ENCODE measurements at places on chromosomes 1 and 21. TPM values are rescaled to one million over a fixed set of nuclear protein-coding genes. Genes with fewer than 3 reads are reported as not detected.
A peak's percentile ranks its signal among the peaks of the same experiment; 100 is the strongest.

- H3K27me3 ChIP-seq: no peaks in the 10 kb centered on the region
- DNase-seq: peak; percentile 71
- H3K4me3 ChIP-seq: no peak overlapping the region
- H3K36me3 ChIP-seq: no peaks in the 10 kb centered on the region
Measured at GRCh38 chr1:244319283-244320132, 132.2 kb downstream of the ADSS2 start.

GRCh38 chr1:156748670-156749418, 2.6 kb downstream of the HDGF start:
- H3K4me3 ChIP-seq: peak overlapping the region; percentile 57
- DNase-seq: no peak
- H3K27me3 ChIP-seq: no peaks in the 10 kb centered on the region
- peak overlapping the region; percentile 77 for H3K27ac ChIP-seq

DNA sequence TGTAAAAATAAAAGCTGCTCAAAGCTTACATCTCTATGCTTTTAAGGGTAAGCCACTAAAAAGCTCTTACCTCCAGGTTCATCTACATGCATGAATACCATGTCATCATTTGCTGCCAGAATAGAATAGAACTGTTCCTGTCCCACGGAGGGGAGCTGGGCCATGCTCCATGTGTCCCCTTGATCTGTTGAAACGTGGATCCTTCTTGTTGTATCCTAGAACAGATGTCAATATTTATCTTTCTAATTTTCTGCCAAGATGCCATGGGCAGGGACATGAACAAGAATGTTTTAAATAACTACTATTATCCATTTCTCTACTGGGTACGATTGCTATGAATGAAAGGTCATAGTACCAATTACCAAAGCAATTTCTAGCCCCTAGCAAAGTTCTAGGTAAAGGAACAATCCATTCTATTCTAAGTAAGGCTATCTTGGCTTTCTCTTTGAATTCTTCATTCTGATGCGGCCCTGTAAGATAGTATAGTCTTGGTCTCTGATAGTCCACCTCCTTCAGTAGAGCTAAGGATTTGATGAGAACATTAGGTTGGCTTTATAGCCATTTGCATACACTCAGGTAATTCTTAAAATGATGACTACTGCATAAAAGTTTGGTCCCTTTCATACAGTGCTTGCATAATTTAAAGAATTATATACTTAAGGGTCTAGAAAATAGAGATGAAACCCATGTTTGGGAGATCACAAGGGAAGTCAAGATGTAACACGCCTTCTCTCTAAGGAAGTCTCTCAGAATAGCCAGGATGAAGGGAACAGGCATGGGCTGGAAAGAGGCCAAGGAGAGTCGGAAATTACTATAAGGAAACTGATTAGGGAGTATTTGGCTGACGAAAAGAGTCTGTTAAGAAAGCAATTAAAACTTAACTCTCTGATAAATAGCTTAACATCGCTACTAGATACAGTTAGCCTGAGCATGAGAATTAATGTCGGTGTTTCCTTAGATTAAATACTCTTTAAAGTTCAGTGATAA, 35.4 kb upstream of the MYBPHL start:
- DNase-seq: no peak
- H3K27me3 ChIP-seq: no peaks in the 10 kb centered on the region
- H3K4me3 ChIP-seq: no peak overlapping the region

DNA sequence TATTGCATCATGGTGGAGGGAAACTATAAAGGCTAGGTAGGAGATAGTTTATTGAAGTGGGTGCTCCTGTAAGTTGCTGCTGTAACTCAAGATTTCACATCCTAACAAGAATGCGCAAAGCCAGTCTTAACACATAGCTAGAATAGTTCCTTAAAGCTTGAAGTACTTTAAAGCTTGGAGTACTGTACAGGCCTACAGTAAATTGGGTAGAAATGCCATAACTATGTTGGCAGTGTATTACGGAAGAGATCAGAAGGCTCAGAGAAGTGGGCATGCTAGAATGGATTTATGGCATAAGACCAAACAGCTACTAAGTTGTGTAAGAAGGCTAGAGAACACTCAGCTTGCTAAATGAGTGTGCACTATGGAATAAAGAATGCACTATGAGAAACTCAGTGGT, 44.5 kb downstream of the DMRTA2 start:
- no peaks in the 10 kb centered on the region for H3K4me1 ChIP-seq
- no peak overlapping the region for H3K27ac ChIP-seq
- DNase-seq: no peak
- H3K27me3 ChIP-seq: no peaks in the 10 kb centered on the region

The RGS7 gene
- total RNA-seq: not detected
